CD4-positive, alpha-beta memory T cell (primary cell): ENCODE measurements at places on chromosomes 12 and 14.

- DNase-seq, result no peak
These were observed 31.9 kb upstream of the CCDC91 start for GRCh38 chr12:28158353-28158752.

- DNase-seq, result no peak
These were observed 192.3 kb downstream of the ANO4 start for GRCh38 chr12:100986595-100987547.

DNA sequence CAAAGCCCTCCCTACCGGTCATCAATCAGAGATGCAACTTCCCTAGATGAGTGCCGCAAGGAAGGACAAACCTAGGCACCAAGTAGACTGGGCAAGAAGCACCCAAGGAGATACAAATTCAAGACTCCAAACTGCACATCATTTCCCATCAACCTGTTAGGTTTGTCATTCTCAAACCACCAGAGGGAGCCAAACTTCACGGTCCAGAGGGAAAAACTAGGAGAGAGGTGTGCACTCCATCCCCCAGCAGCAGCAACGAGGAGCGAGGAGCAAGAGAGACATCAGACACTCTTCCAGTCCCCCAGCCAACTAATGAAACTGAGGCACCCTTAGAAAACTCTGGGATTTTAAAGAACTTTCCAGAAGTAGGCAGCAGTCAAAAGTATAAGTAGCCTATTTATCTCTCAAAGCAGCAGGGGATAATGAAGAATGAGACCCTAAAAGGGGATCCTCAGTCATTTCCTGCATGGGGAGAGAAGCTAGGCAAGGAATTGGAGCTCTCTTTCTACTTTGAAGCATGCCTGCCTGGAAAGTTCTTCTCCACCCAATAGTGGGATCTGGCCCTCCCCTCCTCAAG is 37.0 kb upstream of the NT5DC3 start:
- DNase-seq, result peak; percentile 51

DNA sequence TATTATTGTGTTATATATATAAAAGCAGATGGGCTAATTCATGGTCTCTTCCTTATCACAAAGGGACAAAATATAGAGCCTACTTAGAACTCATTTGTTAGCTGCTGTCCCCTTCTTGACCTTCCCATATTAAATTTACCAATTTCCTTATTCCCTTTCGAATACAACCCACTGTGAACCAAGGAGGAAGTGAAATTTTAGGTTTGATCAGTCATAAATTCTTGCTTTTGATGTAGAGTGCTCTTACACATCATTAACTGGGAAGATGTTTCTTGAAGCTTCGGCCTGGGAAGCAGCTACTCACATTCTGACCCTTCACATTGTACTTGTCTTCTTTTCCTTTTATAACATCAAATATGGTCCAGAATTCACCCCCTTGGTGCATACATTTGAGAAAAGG is 579.0 kb downstream of the LRFN5 start:
- DNase-seq, result no peak

- no peak for DNase-seq
These were observed 45.8 kb upstream of the HOXC13 start for GRCh38 chr12:53892762-53893395.

DNA sequence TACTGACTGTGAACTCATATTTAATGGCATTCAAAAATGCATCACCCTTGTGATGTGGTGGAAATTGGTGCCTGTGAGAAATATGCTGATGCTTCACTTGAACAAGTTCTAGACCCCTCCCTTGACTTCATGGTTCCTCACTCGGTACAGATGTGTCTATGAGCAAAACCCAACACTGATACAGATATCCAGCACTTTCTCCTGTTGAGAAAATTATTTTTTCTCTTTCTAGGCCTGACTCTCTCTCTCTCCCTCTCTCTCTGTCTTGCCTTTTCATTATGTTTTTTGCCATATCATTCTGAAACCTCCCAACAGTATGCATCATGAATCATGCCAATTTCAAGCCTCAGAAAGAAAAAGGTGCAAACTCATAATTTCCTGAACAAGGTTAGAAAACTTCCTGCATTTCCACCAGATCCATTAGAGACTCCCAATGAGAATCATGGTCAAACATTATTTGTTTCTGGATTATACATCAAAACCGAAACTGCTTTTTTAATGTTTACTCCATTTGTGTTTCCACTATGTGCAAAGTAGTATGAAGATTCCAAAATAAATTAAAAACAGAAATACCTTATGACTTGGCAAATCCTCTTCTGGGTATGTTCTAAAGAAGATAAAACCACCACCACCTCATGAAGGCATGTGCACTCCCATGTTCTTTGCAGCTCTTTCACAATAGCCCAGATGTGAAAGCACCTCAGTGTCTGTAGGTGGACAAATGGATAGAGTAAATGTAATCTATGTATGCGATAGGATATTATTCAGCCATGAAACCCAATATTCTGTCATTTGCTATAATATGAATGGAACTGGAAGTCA is 543.6 kb downstream of the TMEM121 start:
- no peak for DNase-seq

- DNase-seq, result no peak
These were observed 126.9 kb upstream of the FGD4 start for GRCh38 chr12:32272465-32272864.

DNA sequence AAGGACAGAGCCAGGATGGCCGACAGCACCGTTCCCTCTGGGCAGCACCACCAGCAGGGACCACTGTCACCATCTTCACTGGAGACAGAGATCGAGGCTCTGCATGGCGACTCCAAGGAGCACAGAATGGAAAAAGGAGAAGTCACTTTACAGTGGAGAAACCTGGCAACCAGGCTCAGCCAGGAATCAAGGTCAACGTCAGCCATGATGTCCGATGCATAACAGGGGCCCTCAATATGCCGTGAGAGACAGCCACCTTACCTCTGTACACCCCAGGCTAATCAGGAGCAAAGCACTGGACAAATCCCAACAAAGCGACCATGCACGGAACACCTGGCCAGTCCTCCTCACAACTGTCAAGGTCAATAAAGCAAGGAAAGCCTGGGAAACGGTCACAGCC is 20.6 kb upstream of the SFSWAP start:
- no peak for DNase-seq

- no peak for DNase-seq
These were observed 19.8 kb downstream of the INSM2 start for GRCh38 chr14:35553808-35554207.
